Aorta (tissue), 5 donors: ENCODE measurements at places on chromosomes 2 and 18. TPM values are rescaled to one million over a fixed set of nuclear protein-coding genes. Genes with fewer than 3 reads are reported as not detected.

DNA sequence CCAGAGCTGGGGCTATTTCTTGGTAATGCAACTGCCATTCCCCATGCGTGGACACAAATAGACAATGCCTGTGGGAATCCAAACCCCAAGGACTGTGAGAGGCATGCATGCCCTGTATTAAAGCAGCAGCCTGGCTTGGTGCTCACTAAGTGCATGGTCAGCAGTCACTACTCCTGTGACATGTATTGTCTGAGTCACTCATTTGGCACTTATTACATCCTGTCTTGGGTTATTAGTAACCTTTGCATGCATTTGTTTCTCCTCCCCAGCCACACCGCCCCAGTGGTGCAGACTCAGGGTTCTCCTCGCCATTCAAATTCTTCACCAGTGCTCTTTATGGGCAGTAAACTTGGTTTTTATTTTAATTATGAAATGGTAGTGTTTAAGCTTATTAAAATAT, 30.2 kb downstream of the PRKCE start:
- DNase-seq = no peak

DNA sequence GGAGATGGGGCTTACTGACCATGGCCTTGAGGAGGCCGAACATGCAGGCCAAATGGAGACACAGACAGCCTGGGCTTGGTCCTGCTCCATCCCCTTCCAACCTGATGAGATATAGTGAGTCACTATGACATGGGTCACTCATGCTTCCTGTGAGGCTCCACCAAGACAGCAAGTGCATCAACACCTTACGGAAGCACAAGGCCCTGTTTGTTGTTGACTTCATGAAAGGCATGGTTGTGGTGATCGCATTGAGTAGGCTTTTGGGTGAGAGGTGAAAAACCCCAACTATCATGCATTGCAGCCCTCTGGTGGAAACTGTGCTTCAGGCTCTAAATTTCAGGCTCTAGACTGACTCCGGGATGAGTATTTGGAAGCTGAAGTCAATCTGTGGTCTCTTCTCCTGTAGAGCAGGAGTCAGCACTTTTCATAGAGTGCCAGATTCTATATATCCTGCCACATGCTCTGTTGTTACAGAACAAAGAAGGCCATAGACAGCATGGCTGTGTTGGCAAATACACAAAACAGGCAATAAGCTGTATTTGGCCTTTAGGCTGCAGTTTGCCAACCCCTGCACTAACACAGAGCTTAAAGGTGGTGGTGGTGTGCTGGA, 10.1 kb downstream of the IL37 start:
- no peak for DNase-seq

GRCh38 chr2:173161040-173161439, 85.4 kb downstream of the MAP3K20 start:
- DNase-seq = no peak

- DNase-seq = no peak
Observed at GRCh38 chr2:163062524-163062923, 224.0 kb upstream of the KCNH7 start.

DNA sequence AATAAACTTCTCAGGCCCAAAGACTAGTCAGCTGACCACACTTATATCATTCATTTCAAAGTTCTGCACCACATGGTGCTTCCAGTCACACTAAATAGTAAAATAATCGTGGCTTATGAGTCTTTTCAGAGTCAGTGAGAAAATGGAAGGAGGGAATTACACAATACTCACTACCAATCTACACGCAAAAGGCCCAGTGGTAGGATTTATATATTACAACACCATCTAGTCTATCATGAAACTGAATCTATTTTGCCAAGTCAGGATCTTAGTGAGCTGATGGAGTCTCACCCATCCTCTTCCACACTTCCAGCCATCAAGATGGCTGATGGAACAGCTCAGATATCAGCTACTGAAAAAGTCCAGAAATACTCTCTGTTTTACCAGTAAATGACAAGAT, 21.9 kb downstream of the INO80D start:
- DNase-seq = no peak

The TGFA gene
- 1.3 TPM for polyA plus RNA-seq

- no peak for DNase-seq
Observed at GRCh38 chr2:33497221-33497650, 20.8 kb downstream of the RASGRP3 start.

The KYNU gene
- 3.8 TPM for polyA plus RNA-seq

GRCh38 chr2:8496079-8496478, 185.8 kb upstream of the ID2 start:
- DNase-seq = no peak

The EGR4 gene
- polyA plus RNA-seq = not detected

DNA sequence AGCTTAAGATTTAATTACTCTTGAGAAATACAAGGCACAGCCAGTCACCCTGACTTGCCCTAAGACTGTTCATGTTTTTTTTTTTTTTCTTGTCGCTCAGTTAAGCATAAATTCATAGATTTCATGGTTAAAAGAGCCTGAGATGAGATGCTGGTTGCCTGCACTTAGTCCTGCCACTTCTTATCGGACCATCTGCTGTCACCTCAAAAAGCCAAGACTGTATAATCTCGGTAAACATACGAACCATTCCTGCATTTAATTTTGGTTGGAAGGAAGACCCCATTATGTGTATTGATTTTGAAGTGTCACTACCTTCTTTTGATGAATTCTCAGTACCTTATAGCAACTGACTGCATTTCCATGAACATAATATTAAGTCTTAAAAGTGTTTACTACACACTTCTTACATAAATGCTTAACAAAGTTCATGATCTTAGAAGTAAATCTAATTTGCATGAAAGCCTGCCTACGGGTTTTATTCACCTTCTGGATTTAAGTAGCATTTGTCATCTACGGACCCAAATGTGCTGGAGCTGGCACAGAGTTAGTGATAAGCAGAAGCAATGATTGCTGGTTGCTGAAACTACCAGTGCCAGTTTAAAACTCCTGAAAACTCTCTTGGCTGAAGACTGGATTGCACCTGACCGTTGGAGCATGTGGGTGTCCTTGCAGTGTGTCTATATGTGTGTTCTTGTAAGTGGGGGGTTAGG, 843.4 kb downstream of the TMEM182 start:
- no peak for DNase-seq

GRCh38 chr2:113113807-113114206, 13.6 kb upstream of the IL1RN start:
- no peak for DNase-seq

GRCh38 chr2:40480596-40480995, 28.7 kb upstream of the SLC8A1 start:
- no peak for DNase-seq

- no peak for DNase-seq
Observed at GRCh38 chr18:52572036-52573000, 232.3 kb downstream of the DCC start.

DNA sequence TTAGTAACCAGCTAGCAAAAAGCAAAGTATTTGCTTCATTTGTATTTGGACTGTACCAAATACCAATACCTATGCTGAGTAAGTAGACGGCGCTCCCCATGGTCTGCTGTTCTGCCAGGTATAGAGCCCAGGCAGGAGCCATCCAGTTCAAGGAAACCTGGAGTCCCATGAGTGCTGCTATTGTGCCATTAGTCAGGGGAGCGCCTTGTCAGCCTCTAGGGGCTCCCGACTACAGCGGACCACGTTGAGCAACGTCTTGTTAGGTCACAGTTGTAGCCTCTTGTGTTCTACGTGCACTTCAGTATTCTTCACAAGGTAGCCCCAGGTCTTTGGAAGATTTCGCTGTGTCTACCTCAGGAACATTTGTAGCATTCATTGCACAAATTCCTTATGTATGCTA, 21.6 kb upstream of the SLC9A2 start:
- no peak for DNase-seq

- peak; percentile 61 for DNase-seq
Observed at GRCh38 chr2:239827523-239827890, 197.6 kb downstream of the NDUFA10 start.

DNA sequence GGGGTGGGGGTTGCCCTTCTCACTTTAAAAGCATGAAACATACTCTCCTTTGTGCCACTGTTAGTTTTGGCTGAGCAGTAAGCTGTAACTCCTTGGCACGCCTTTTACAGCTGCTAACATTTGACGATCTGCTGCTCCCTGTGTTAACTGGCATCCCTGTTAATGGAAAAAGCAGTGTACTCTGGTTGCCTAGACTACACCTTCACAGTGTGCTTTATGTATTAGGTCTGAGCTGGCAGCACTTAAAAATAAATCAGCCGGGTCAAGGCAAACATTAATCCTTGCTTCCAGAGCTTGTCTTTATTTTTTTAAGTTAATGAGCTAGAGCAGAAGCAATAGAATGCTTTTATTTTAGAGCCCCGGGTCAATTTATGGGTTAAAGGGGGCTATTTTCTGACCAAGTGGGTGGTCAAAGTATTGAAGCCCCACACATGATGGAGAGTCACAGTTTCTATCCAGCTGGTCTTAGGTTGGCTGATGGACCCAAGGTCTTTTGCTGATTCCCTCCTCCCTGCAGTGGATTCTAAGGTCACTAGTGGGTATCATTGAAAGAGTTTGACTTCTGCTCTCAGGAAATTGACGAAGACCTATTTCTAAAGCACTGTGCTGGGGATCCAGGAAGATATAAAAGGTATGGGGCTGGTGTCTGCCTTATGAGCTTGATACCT, 54.5 kb downstream of the CFAP221 start:
- no peak for DNase-seq

GRCh38 chr2:209141142-209141541, 282.7 kb upstream of the MAP2 start:
- no peak for DNase-seq

DNA sequence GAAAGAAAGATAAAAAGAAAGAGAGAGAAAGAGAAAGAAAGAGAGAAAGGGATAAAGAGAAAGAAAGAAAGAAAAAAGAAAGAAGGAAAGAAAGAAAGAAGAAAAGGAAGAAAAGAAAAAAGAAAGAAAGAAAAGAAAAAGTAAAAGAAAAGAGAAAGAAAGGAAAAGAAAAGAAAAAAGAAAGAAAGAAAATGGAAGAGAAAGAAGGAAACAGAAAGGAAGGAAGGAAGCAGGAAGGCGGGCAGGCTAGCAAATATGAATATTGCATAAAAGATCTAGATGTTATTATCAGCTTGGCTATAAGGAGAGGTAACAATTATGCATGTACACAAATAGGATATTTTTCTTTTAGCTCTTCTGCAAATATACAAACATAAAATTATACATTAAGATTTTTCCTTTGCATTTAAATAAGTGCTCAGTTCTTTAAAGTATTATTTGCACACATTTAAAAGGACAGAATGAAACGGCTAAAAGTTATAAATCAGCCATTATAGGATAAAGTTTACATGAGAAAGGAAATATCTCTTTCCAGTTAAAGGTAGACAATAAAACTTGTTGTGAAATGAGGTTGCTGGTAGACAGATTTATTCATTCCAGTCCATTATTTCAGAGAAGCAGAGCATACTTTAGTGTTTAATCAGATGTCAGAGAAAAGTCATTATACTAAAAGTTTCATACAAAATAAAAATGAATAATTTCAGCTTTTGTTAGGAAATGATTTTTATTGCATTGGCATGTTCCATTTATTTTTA, 511.4 kb downstream of the KCNJ3 start:
- no peak for DNase-seq

DNA sequence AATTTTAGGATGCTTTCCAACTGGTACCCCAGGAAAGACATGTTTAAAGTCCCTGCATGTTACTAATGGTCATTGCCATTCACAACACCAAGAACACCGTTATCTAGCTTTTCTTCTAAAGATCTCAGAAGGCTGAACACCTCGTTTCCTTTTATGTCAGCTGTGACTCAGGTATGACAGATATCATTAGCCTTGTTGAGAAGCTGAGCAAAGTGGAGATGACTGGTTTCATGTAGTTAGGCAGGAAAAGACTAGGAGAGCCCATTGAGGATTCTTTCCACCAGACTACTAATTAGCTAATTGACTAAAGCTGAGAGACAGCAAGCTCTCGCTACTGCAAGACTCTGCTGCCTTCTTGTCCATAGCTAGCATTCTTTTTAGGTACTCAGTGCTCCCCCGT, 32.0 kb upstream of the ARL5A start:
- no peak for DNase-seq

DNA sequence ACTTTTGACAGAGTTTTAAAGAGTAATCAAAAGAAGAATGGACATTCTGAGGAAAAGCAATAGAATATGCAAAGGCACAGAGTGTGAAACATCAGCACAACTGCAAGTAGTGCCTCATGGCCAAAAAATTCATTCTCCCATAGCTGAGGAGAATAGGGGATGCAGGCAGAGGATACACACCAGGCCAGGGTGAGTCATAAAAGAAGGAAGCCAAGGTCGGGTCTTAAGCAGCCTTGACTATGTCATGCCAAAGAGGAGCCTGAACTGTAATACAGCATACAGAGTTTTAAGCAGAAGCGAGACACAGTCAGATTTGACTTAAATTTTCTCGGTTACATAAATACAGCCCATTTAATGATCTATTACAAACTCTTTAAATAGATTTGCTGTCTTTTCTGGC, 165.0 kb downstream of the LNPK start:
- no peak for DNase-seq

The GCG gene
- 1.6 TPM for polyA plus RNA-seq

The FNDC4 gene
- 39.0 TPM for polyA plus RNA-seq

DNA sequence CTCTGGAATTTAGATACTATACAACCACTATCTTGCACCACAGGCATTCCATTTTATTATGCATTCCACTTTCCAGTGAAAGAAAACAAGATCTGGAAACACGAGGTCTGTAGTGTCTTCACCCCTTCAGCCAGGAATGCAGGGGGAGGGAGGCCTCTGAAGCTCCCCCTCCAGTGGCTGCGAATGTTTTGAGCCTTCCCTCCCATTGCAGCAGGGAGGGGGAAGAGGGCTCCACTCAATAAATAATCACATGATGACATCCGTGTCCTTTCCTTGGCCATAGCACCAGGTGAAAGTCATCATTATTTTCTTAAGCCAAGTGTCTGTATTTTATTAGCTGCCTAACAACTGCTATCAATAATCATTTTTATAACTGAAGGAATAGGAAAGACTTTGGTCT, 38.6 kb downstream of the ALPK2 start:
- no peak for DNase-seq

GRCh38 chr2:42125841-42126594, 43.1 kb upstream of the EML4 start:
- no peak for DNase-seq

The GREB1L gene
- polyA plus RNA-seq = 2.6 TPM

DNA sequence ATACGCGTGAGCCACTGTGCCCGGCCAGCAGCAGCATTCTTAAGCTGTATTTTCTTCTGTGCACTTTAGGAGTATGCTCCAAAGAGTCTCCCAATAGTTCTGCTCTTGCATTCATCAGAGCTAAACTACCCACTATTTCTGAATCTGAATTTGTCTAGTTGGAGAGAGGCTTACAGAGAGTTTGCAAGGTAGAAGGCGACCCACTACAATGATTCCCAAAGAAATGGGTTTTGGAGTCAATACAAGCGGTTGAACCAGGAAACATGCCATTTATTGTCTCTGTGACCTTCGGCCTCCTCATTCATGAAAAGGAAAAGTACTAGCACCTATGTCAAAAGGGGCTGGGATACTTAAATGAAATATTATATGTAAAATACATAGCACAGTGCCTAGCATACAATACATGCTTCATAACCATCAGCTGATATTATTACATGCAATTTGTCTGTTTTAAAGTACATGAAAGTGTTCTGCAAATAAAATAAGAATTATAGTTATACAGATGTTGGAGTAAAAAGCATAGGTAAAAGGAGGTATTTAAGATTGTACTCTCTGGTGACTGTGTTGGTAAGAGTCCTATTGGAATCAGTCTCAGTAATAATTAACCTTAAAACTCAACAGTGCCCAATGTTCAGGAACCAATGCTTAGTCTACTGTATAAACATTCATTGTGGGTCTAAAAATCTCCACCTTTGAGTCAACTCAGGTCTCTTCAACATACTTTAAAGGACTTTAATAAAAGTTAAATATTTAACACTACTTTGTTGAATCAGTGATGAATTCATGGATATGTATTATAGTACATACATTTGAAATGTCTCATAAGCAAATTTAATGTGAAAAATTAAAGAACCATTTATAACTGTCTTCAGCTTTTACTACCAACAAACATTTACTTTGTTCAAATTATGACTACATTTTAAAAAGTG, 89.8 kb upstream of the GRB14 start:
- DNase-seq = no peak
